CD14-positive monocyte (primary cell): ENCODE measurements at places on chromosomes 12 and 14.

GRCh38 chr12:127286281-127286680, 980.7 kb upstream of the TMEM132C start:
- no peak for DNase-seq

- DNase-seq: no peak
Observed at GRCh38 chr14:64937821-64938193, 4.7 kb downstream of the GPX2 start.

GRCh38 chr14:66233591-66233990, 252.6 kb upstream of the CCDC196 start:
- DNase-seq: no peak

DNA sequence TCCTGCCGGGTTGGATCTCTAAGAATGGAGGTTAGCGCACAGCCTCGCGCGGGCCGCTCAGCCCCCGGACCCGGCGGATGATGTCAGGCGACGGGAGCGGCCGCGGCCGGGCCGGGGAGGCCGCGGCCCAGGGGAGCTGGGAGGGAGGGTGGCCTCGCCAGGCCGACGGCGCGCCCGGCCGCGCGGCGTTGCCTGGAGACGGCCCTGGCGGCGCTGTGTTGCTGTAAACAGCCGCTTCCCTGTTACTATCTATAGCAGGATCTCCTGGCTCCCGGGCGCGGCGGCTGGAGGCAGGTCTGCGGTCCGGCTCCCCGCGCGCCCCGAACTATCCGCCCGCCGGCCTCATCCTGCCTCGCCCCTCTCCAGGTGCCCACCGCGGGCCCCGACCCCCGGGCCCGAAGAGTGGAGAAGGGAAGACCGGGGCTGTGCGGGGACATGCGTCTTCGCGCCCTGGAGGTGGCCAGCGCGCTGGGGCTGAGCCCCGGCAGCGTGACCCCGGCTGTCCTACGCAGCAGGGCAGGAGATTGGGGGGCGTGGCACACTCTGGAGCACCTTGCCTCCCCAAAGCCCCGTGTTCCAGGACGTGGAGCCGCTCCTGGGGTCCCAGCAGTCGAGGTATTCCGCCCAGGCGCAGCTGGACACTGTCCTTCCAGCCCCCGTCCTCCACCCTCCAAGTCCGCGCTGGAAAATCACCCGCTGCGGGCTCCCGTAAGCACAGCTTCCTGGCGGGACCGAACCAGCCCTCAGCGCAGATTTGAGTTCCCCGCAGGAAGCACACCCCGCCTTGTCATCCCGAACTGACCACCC, 1.4 kb upstream of the FOS start:
- DNase-seq: peak; percentile 91

GRCh38 chr12:75661908-75662307, 150.5 kb upstream of the KRR1 start:
- no peak for DNase-seq

GRCh38 chr12:121352682-121353018, 439 bp upstream of the ANAPC5 start:
- DNase-seq: no peak

DNA sequence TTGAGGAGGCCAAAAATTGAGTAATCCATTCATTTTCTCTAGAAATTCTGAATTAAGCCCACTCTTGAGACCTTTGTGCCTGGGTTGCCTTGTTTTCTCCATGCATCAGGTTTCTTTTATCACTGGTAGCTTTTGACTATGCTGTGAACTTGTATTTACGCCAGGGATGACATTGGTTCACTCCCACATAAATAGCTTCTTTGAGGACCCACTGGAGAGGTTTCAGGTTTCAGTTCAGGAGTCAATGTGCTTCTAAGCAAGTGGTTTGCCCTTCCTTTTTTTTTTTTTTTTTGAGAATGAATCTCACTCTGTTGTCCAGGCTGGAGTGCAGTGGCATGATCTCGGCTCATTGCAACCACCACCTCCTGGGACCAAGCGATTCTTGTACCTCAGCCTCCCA, 10.2 kb upstream of the SLC17A8 start:
- no peak for DNase-seq

GRCh38 chr12:127722611-127723010, 544.4 kb upstream of the TMEM132C start:
- DNase-seq: no peak
